ENCODE measurements at places on chromosomes 5 and 9. TPM values are rescaled to one million over a fixed set of nuclear protein-coding genes. Genes with fewer than 3 reads are reported as not detected.

The GRM6 gene
- 0.04 TPM for polyA plus RNA-seq

The TTF1 gene
- 25.2 TPM for polyA plus RNA-seq

The MYO10 gene
- polyA plus RNA-seq, result 2.0 TPM

The RNF208 gene
- 9.3 TPM for polyA plus RNA-seq

The MORN5 gene
- polyA plus RNA-seq, result not detected

The SEMA6A gene
- 2.2 TPM for polyA plus RNA-seq

The CCNG1 gene
- 65.3 TPM for polyA plus RNA-seq

The ANKRD18A gene
- polyA plus RNA-seq, result 2.2 TPM

The CER1 gene
- not detected for polyA plus RNA-seq

The HMMR gene
- 0.15 TPM for polyA plus RNA-seq

The SMIM33 gene
- not detected for polyA plus RNA-seq

The RPP25L gene
- 31.7 TPM for polyA plus RNA-seq

The SLC25A48 gene
- polyA plus RNA-seq, result 8.7 TPM

The HSD17B3 gene
- polyA plus RNA-seq, result 2.6 TPM

The RLN1 gene
- not detected for polyA plus RNA-seq

GRCh38 chr5:65800775-65801174 is 78.8 kb downstream of the NLN start:
- DNase-seq, result no peak

GRCh38 chr9:93508207-93508606 is 54.8 kb upstream of the FAM120AOS start:
- no peak for DNase-seq

DNA sequence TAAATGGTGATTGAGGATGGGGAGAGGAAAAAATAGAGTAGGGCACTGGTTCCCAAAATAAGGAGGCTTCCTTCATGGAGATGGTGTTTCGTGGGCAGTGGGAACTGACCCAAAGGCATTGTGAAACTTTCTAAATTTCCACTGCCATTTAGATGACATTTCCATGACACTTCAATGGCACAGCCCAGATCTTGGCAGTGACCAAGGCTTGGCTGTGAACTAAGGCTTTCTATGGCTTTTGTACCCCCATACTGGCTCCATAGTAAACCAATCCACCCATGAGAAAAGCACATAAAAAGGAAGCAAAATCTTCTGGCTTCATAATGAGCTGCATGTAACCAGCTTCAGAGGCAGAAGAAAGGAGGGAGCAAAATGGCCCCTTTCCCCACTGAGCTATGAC is 321.0 kb upstream of the TLE4 start:
- DNase-seq, result no peak

GRCh38 chr9:137316012-137316981 is 14.2 kb upstream of the NRARP start:
- peak; percentile 74 for DNase-seq

- DNase-seq, result peak; percentile 49
Observed at GRCh38 chr5:66742083-66742895, 146.1 kb downstream of the MAST4 start.

DNA sequence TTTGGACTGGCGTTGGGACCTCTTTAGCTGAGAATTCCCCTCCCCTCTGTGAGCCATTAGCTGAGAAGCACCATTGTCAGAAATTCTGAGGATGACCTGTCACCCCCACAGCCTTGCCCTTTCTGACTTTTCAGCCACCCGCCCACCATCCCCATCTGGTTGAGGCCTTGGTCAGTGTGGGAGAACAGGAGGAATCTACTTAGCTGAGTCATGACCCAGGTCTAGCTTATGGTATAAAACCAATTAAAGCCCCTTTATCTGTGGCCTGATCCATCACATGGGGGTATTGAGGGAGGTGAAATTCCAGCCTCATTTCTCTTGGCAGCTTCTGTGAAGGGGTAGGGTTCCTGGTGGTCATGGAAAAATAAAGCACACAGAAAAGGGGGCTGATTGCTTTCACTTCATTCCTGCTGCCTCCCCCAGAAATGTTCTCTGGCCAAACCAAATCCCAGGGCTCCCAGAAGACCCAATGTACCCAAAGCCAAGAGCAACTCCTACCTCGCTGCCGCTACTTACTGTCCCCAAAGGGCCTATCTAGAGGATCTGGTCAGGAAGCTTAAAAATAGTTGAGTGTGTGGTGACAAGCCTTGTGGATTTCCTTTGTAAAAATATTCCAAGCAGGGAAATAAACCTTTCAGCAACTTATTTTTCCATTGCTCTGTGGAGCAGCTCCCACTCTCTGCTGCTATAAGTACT is 174.8 kb upstream of the TNC start:
- peak; percentile 44 for DNase-seq

GRCh38 chr9:137157618-137158415 is 12.0 kb downstream of the LRRC26 start:
- DNase-seq, result no peak

GRCh38 chr5:29208024-29208423 is 1985.5 kb upstream of the CDH6 start:
- no peak for DNase-seq

- DNase-seq, result no peak
Observed at GRCh38 chr9:86836797-86837196, 110.5 kb downstream of the GAS1 start.

GRCh38 chr5:14816999-14817761 is 54.4 kb downstream of the ANKH start:
- DNase-seq, result no peak

- peak; percentile 33 for DNase-seq
Observed at GRCh38 chr9:95083086-95083768, 234.3 kb downstream of the FANCC start.

DNA sequence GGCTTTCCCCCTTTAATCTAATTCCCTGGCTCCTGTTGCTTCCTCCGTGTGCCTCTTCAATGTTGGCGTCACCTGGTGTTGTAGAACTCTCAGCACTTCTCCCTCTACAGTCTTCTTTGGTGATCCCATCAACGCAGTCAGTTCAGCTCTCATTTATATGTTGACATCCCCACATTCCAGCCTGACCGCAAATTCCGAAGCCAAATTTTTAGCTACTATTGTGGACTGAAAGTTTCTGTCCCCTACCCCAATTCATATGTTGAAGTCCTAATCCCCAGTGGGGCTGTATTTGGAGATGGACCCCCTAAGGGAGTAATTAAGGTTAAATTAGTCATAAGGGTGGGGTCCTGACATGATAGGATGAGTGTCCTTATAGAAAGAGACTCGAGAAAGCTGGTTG is 210.6 kb upstream of the ADAMTSL1 start:
- DNase-seq, result no peak

DNA sequence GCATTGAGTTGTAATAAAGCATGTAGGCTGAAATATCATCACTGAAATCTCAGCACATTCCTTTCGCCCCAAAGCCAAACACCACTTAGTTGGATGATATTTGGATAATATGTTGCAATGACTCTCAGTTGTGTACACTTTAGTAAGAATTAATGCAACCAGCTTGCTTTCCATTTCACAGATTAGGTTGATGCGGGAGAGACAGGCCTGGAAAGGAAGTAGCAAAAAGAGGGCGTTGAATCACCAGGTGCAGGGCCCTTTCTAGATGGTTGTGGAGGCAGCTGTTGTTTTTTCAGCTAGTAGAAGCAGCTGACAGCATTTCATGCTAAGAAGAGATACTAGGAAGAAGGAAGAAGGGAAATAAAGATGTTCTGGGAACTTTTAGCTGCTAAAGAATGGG is 30.9 kb downstream of the DMRT3 start:
- DNase-seq, result no peak

DNA sequence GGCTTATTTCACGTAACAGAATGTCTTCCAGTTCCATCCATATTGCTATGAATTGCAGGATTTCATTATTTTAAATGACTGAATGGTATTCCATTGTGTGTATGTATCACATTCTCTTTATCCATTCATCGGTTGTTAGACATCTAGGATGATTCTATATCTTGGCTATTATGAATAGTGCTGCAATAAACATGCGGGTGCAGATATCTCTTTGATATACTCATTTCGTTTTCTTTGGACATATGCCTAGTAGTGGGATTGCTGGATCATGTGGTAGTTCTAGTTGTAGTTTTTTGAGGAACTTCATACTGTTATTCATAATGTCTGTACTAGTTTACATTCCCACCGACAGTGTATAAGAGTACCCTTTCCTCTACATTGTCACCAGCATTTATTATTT is 460.5 kb downstream of the MAN2A1 start:
- no peak for DNase-seq

DNA sequence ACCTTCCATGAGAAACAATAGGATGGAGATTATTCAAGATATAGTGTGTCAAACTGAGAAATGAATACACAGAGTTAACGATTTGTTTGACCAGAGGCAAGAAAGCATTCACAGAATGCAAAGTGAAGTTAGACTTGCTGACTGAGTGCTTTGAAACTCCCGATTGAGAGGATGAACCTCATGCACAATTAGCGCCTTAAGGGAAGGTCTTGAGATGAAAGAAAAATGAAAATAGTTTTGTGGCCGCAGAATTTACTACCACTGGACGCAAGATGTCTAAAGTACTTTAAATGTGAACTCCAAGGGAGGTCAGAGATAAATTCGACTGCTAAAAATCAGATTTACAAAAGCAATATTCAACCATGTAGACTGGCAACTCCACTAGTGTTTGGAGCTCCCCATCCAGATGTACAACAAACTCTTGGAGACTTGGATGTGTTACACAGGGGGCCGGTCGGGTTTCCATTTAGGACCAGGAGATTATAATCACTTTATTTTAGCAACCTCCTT is 707 bp upstream of the RIMOC1 start:
- DNase-seq, result no peak
